ENCODE measurements at places on chromosomes 3 and 15. TPM values are rescaled to one million over a fixed set of nuclear protein-coding genes. Genes with fewer than 3 reads are reported as not detected.

SPATA12 gene
- not detected for total RNA-seq

TNNC1 gene
- 2.2 TPM for total RNA-seq

ZDHHC23 gene
- total RNA-seq = 4.3 TPM

CCR9 gene
- 7.3 TPM for total RNA-seq

RBMS3 gene
- 0.22 TPM for total RNA-seq

GPR149 gene
- not detected for total RNA-seq

CX3CR1 gene
- 1.1 TPM for total RNA-seq

TRIM42 gene
- not detected for total RNA-seq
